SHP77 (cell line): ENCODE measurements at places on chromosomes 11 and 22.

DNA sequence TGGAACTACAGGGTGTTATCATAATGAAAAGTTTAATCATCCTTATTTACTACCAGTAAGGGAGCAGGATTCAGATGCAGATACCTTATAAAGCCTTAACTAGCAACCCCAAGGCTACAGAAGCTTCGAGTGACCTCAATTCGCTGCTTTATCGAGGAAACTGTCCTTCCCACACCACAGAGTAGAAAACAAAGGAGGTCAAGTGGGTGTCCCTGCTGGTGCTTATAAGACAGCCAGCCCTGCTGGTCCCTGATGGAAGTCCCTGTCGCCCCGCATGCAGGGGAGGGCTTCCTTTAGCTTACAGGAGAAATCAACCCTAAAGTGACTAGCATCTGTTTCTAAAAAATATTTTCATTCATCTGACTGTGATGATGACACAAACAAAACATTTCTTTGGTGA, 7.3 kb downstream of the MN1 start:
- no peak for DNase-seq

- no peak for DNase-seq
Measured at GRCh38 chr11:11065396-11065795, 207.5 kb upstream of the ZBED5 start.

GRCh38 chr11:10856689-10857458, 979 bp downstream of the ZBED5 start:
- DNase-seq, result no peak

GRCh38 chr11:10497371-10498021, 42.4 kb downstream of the AMPD3 start:
- DNase-seq, result no peak

DNA sequence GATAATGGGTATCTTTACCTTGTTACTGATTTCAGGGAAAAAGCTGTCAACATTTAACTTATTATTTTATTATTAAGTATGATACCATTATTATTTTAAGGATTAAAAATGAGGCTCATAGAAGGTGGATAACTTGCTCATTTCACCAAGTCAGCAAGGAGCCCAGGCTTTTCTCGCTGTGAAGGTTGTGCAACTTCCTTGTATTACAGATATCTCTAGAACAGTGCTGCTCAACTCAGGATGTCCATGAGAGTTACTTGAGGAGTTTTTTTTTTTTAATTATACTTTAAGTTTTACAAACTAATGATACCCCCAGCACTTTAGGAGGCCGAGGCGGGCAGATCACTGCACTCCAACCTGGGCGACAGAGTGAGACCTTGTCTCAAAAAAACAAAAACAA, 98.2 kb downstream of the INSC start:
- no peak for DNase-seq
